GOT3 (cell line): ENCODE measurements at places on chromosomes 1 and 21.

- DNase-seq, result no peak
Observed at GRCh38 chr1:51000160-51000559, 30.1 kb downstream of the CDKN2C start.

- DNase-seq, result no peak
Observed at GRCh38 chr1:228687587-228687986, 47.7 kb upstream of the RHOU start.

DNA sequence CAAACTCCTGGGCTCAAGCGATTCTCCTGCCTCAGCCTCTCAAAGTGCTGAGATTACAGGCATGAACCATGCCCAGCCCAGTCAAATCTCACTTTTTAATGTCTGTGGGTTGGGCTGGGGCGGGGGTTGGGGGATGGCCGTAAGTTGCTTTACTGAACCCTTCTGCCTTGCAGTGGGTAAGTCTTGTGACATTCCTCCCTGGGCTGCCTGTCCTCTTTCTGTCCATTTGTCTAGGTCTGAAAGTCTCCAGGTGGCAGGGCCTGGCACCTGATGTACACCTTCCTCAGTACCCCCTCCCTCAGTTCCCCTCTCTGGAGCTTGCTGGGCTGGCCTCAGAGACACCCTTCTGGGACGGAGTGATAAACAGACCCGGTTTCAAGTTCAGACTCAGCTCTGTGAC is 13.3 kb downstream of the ZNF362 start:
- no peak for DNase-seq

- no peak for DNase-seq
Observed at GRCh38 chr1:153577138-153577537, 11.5 kb upstream of the S100A2 start.

GRCh38 chr21:44510508-44511218 is 29.3 kb downstream of the KRTAP10-1 start:
- no peak for DNase-seq

DNA sequence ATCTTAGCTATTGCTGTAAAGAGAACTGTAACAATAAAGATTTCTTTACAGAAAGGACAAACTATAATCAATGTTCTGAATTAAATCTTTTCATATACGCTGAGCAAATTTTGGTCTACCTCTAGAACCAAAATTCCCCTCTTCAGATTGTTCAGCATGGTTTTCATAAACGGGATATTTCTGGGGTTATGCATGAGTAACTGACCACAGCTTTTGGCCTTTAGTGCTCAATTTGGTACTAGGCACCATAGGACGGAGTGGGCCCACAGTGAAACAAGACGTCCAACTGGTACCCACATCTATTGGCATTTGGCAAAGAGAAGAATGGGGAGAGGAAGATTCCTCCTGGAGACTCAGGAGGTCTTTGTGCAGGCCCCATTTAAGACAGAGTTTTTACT is 184.5 kb downstream of the TGFBR3 start:
- DNase-seq, result no peak
